ENCODE measurements at places on chromosomes 3 and 15.

- DNase-seq = peak; percentile 38
Observed at GRCh38 chr3:25441234-25441856, 13.3 kb downstream of the RARB start.

DNA sequence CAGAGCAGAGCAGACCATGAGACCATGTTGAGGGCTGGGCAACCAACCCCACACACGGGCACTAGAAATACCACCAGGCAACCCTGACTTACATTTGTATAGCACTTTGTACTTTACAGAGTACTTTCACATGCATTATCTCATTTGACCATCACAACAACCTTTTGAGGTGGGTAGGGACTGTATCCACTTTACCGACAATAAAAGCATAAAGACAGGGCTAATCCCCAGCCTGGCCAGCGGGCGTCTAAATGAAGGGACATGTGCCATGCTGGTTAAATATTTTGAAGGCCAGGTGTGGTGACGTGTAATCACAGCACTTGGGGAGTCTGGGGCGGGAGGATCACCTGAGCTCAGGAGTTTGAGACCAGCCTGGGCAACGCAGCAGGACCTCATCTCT lies 23.6 kb downstream of the RASGRP1 start:
- DNase-seq = no peak

- DNase-seq = no peak
Observed at GRCh38 chr15:81286621-81287121, 37.3 kb downstream of the STARD5 start.

DNA sequence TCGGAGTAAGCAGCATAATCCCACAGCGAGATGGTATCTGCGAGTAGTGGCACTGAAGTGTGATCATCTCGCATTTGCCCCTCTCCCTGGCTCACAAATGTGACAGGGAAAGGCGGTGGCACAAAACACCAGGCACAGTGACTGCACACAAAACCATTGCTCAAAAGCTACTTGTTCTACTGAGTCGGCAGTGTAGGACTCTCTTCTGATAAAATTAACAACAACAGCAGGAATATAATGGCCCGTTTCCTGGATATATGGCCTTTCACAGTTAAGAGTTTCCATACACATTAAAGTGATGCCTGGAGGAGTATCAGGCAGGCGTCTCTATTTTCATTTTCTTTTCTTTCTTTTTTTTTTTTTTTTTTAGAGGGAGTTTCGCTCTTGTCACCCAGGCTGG lies 69.0 kb downstream of the MYO1E start:
- no peak for DNase-seq

GRCh38 chr3:59654480-59655417 lies 604.9 kb upstream of the CFAP20DC start:
- DNase-seq = no peak

DNA sequence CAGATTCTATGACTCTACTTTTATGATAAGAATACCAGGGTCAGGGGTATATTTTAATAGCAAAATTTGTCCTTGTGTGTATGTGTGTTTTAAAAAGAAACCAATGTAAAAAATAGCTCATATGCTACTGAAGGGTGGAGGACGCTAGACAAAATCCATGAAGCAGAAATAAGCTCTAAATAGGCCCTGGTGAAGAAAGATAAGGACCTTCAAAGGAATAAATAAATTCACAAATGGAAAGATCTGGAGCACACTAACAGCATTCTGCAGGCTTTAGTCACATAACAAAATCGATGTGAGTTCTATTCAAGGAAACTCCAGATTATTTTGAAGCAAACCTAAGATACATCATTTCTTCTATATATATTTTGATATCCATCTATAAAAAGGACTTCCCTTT lies 27.2 kb upstream of the ATP11B start:
- DNase-seq = no peak

DNA sequence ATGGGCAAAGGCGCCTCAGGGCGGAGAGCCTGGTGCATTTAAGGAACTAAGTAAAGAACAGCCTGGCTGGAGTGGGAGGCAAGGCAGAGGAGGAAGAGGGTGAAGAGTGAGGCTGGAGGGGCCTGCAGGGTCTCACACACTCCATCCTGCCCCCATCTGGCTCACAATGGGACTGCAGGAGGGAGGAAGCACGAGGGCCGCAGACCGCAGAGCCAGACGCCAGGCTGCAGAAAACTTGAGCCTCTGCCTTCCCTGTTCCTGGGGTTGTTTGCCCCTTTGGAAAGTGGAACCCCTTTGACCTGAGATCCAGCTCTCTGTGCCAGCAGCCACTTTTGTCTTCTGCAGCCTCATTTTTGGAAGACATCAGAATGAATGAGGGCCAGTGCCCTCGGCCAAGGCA lies 138.0 kb downstream of the SRGAP3 start:
- DNase-seq = no peak

DNA sequence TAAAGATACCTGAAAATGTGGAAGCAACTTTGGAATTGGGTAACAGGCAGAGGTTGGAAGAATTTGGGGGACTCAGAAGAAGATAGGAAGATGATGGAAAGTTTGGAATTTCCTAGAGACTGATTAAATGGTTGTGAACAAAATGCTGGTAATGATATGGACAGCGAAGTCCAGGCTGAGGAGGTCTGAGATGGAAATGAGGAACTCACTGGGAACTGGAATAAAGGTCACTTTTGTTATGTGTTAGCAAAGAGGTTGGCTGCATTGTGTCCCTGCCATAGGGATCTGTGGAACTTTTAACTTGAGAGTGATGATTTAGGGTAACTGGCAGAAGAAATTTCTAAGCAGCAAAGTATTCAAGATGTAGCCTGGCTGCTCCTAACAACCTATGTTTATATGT lies 13.0 kb downstream of the MITF start:
- no peak for DNase-seq

DNA sequence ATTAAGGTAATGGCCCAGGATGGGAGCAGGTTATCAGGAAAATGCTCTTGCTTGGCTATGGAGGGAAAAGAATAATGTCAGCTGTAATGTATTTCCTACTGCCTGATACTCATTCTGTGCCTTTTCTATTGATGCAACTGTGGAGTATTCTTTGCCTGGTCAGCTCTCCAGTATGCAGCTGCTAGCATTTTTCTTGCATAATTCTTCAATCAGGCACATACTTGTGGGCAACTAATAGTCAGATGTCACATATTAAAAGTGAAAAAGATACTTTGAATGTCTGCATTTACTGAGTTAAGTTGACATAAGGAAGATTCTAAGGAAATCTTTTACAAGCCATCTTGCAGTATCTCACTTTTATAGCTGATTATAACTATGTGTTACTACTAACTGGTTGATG lies 29.5 kb downstream of the CD80 start:
- no peak for DNase-seq

DNA sequence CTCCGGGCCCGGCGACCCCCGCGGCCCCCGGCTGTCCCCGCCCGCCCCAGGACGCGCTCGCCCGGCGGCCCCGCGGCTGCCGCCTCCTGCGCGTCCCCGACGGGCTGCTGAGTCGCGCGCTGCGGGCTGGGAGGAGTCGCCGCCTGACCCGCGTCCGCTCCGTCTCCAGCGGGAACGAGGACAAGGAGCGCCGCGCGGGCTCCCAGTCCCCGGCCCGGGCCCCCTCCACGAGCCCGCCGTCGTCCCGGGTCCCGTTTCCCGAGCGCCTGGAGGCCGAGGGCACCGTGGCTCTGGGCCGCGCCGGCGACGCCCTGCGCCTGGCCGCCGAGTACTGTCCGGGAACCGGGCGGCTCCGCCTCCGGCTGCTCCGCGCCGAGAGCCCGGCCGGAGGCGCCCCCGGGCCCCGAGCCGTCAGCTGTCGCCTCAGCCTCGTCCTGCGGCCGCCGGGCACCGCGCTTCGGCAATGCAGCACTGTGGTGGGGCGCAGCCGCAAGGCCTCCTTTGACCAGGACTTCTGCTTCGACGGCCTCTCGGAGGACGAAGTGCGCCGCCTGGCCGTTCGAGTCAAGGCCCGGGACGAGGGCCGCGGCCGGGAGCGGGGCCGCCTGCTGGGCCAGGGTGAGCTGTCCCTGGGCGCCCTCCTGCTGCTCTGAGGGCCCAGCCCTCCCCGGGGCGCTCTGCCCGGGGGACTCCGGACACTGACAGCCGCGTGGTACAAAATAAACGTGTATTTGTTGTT lies 1.5 kb downstream of the C2CD4A start:
- DNase-seq = peak; percentile 57

Data from NCI-H82 (cell line).